Memory B cell (primary cell): ENCODE measurements at places on chromosomes 3 and 15.

DNA sequence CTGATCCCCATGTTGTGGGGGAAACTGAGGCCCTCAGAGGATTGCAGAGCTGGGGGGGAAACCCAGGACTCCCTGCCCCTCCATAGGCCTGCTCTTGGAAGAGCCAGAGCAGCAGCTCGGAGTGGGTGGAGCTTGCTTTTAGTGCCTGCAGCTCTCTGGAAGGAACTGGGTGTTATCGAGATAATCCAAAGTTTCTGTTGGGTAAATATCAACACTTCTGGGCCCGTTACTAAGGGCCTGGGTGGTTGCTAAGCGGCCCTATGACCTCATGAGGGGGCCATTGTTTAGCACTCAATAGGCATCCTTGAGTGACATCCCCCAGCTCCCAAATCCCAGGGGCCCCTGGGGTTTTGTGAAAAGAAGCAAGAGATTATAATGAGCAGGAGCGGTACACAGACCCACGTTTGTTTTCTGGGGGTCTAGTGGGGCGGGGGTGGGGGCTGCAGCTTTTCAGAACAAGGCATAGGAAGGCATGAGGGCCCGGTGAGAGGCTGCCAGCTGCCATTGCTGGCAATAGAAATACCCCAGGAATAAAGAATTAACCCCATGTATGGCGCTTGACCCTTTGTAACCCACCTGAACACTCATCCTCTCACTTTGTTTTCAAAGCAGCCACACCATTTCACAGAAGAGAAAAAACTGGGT, 48.3 kb upstream of the ATP2B2 start:
- DNase-seq = no peak

DNA sequence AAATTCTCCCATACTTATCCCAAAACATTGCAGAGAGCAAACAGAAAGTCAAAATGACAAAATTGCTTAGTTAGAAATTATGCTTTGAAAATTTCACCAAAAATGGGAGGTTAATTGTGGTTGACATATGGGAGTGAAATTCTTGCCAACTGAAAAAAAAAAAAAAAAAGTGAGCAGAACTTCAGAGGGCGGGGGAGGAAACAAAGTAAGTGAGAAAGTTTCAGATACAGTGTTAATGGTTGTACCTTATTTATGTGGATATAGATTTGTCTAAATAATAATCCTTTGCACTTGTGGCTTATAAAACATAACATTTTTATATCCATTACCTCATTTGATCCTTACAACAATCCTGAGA, 91.5 kb upstream of the RAP2B start:
- no peak for DNase-seq

DNA sequence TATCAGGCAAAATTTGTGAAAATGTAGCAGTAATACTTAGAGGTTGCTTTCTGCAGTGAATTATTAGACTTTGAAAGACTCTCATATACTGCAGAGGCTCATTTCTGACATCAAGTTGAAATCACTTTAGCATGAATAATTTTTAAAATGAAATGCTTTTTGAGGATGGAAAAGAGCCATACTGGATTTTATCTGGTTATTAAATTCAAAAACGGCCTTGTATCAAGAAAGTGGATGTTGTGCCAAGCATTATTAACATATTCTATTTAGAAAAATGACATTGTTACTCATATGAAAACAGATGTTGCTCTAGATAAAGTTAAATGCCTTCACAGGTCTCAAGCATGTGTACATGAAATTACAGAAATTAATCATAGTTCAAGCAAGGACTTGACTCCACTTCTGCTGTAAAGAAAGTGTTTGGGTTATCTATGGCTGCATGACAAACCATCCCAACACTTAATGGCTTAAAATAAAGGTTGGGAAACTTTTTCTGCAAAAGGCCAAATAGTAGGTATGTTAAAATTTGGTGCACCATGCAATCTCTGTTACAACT, 64.5 kb upstream of the ZNF280D start:
- no peak for DNase-seq

- DNase-seq = no peak
These were observed 13.9 kb downstream of the CDAN1 start for GRCh38 chr15:42723068-42723467.
